ENCODE measurements at places on chromosomes 6 and 20. TPM values are rescaled to one million over a fixed set of nuclear protein-coding genes. Genes with fewer than 3 reads are reported as not detected.

Gene TSPO2
- total RNA-seq: not detected

Gene TCF19
- total RNA-seq: 20.7 TPM

Gene MKKS
- total RNA-seq: 9.1 TPM

Gene MMP24OS
- total RNA-seq: 14.7 TPM

Gene MUC22
- total RNA-seq: not detected

Gene STX11
- total RNA-seq: 0.97 TPM

Gene BTN1A1
- total RNA-seq: not detected

Gene ADAT2
- total RNA-seq: 3.0 TPM

Gene PRICKLE4
- total RNA-seq: 0.86 TPM

Gene FRK
- total RNA-seq: 0.43 TPM

Gene PCK1
- total RNA-seq: not detected

Gene AFG1L
- 3.2 TPM for total RNA-seq

Gene KLC4
- 16.1 TPM for total RNA-seq

Gene TRIM10
- total RNA-seq: not detected

Gene ABCC10
- total RNA-seq: 31.1 TPM

Gene RAB5IF
- total RNA-seq: 67.3 TPM

Gene GNAS-AS1
- 0.64 TPM for total RNA-seq

Gene CNBD2
- total RNA-seq: 4.5 TPM

Gene SEL1L2
- not detected for total RNA-seq

Gene MAP1LC3A
- total RNA-seq: 13.4 TPM

Gene FAM83C
- not detected for total RNA-seq

Gene PKIG
- total RNA-seq: 220 TPM

Gene FAM229B
- total RNA-seq: 18.0 TPM

Gene FLOT1
- total RNA-seq: 107 TPM

Gene CFAP61
- total RNA-seq: 0.43 TPM

Gene ATP6V1G2
- 1.3 TPM for total RNA-seq

All from fibroblast of villous mesenchyme (primary cell).